Activated T-cell treated with anti-CD3 and anti-CD28 coated beads, Interleukin-2, amount 50 U/mL, for 48 hours (primary cell): ENCODE measurements at places on chromosomes 16 and 17.

- DNase-seq, result no peak
These were observed 73.5 kb downstream of the FOXL1 start for GRCh38 chr16:86651823-86652222.

GRCh38 chr17:66963521-66963908 is 992 bp upstream of the CACNG4 start:
- no peak for DNase-seq

GRCh38 chr17:1498233-1498632 is 5.7 kb upstream of the MYO1C start:
- no peak for DNase-seq

GRCh38 chr16:57893217-57893558 is 77.7 kb downstream of the CNGB1 start:
- DNase-seq, result no peak

GRCh38 chr16:83952940-83953795 is at the start of gene OSGIN1:
Gene OSGIN1, plus strand, starts transcription at chr16:83953240. Its CDS starts 4,432 bp downstream, at chr16:83957672.
- DNase-seq, result peak; percentile 87

DNA sequence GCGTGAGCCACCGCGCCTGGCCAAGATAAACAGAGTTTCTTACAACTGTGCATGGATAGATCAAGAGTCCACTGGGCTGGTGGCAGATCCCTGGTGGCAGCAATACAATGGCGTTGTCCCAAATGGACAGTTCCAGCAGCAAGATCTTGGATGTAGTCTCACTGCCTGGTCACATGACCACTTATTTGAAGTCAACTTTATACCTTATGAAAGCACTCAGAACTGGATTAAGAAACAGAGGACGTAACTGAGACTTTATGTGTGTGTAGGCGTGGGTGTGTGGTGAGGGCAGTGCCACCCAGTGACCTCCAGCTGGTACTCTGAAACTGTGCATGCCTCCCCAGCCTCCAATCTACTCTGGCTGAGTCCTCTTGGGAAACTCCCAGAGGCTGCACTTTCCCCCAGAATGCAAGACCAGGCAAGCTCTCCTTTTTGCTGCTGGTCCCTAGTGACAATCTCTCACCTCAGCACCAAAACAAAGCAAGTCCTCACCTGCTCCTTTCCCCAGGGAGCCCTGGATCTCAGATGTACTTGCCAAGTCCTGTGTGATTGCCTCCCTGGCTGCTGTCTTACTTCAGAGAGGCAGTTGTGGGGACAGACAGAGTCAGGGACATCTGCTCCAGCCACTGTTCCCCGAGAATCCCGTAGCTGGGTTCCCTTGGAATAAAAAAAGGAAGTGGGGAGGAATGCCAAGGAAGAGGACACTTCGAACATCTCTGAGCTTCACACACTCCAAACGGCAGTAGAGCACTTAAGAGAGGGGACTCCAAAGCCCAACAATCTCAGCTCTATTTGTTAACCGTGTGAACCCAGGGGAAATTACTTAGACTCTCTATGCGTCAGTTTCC is 11.7 kb upstream of the ST6GALNAC2 start:
- no peak for DNase-seq

DNA sequence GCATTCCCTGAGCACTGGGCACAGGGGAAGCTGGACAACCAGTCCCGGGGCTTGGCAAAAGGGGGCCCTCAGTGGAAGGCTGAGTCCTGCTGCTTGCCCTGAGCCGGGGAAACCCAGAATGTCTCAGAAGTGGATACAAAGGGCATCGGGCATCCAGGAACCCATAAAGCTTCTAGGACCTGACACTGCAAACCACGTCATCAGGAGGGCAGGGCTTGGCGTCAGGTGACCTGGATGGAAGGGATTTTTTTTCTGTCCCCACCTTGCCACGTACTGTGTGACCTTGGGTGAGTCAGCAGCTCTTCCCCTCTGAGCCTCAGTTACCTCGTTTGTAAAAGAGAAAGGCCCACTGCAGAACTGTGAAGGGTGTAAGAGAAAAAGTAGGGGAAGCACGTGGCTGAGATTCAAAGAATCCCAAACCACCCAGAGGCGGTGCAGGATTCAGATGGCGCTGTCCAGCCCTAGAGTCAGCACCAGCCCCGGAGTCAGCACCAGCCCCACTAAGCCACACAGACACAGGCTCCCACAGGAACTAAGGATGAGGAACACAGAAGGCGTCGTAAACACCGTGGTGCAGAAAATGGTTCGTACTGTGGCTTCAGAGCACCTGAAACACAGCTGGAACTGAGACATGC is 53.7 kb downstream of the C16orf95 start:
- no peak for DNase-seq

- DNase-seq, result peak; percentile 63
These were observed 2.9 kb downstream of the SMPD3 start for GRCh38 chr16:68445458-68445857.

DNA sequence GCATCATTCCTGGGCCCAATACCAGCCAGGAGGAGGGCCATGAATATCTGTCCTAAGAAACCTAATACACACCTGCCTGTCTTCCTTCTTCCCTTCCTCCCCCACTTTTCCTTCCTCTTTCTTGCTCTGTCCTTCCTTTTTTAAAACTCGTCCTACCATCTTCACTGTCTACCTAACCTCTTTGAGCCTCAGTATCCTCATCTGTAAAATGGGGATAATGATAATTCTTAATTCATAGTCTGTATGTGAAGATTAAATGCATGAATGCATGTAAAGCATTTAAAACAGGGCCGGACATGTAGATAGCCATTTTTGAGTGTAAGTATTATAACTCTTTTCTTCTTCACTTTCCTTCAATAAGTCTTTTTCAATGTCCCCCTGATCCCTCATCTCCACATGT is 560 bp downstream of the CRYBA1 start:
- no peak for DNase-seq

- DNase-seq, result peak; percentile 60
These were observed 1.2 kb downstream of the USP7 start for GRCh38 chr16:8962393-8963009.

GRCh38 chr17:82253179-82253544 is 20.3 kb downstream of the CSNK1D start:
- no peak for DNase-seq

DNA sequence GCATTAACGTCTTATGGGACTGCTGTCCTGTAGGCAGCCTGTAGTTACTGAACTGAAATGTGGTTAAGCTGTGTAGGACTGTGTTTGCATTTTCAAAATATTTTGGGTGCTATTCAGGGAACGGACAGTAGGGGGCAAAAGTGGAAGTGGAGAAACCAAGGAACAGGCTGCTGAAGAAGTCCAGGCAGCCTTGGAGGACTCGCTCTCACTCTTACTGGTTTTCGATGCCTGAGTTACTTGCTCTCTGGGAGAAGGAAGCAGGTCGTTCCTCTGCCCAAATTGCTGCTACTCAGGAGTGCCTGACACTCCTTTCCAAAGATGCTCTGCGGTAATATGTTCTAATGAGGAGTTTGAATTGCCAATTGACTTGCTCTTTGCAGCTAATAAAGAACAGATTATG is 64.5 kb upstream of the RBFOX1 start:
- DNase-seq, result no peak

DNA sequence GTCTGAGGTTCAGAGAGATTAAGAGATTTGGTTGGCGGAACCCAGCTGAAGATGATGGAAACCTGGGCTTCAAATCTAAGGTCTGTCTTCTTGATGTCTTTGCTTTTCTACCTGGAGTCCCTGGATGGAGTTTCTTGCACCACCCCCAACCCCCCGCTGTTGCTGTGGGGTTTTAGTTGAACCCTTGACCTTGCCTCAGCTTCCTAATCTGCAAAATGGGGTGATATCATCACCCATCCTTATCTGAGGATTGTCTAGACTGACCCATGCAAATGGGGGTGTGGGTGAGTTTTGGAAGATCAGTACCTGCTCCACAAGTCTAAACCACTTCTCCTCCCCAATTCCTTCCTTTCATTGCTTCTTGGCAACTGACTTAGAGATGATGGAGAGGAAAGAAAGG is 9.0 kb upstream of the CMIP start:
- no peak for DNase-seq

GRCh38 chr17:44848961-44849489 is 1.3 kb downstream of the HIGD1B start:
- DNase-seq, result no peak

GRCh38 chr16:53031323-53031942 is 21.3 kb downstream of the CHD9NB start:
- no peak for DNase-seq

DNA sequence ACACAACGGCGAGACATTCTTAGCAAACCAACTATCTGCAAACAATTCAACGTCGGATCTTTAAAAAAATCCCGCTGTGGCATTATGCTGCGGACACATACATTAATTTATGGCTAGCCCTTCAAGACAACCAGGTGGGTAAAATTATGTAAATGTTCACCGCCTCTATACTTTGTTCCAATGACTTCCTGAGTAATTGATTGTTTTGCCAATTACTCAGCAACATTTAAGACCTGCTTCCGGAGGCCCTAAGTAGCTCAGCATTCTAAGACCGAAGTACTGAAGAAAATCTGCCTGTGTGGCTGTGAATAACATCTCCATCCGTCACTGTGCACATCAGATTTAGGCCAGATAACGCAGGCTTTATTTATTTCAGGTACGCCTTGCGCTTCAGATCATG is 23.3 kb downstream of the QPRT start:
- no peak for DNase-seq

DNA sequence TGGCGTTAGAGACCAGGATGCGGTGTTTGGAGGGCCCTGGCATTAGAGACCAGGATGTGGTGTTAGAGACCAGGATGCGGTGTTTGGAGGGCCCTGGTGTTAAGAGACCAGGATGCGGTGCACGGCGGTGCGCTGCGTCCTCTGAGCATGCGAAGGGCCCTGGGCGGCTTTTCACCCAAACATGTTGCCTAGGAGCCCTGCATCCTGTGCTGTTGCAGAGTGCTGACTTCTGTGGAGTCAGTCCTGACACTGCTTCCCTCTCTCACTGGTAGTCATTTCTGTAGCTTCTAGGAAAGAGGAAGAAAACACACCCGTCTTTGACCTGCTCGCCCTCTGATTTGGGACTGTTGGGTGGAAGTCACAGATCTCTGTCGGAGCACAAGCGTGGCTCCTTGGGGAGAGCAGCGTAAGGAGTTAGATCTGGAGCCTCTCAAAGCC is 141.2 kb downstream of the LAT start:
- DNase-seq, result peak; percentile 35

DNA sequence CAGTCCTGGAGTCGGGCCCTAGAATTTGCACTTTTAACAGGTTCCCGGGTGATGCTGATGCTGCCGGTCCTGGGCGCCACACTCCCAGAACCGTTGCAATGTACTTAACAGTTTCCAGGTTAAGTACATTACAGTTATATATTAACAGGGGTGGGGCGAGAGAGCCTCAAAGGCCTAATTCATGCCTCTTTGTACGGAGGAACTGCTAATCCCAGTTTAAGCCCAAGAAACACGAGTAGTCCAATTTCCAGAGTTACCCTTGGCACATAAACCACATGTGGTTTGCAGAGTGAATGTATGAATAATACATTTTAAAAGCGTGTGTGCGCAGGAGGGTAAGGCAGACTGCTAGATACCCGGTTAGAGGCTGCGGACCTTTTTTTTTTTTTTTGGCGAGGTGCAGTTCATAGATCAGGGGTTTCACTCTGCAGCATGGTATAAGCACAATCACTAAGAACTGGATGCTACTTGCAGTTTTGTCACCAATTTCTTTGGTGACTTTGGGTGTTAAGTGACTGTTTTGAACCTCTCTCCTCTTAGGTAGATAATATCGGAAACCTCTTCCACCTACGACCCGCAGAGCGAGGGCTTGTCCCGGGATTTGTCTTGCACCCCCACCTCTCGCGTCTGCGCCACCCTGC is 713 bp downstream of the COX11 start:
- peak; percentile 37 for DNase-seq

GRCh38 chr16:17098685-17099084 is 372.1 kb downstream of the XYLT1 start:
- DNase-seq, result no peak

- no peak for DNase-seq
These were observed 1.8 kb upstream of the TEX2 start for GRCh38 chr17:64264891-64265290.

- DNase-seq, result peak; percentile 45
These were observed 873 bp upstream of the RPS2 start for GRCh38 chr16:1965396-1966001.

GRCh38 chr17:72778169-72779151 is 314.0 kb downstream of the SLC39A11 start:
- no peak for DNase-seq

DNA sequence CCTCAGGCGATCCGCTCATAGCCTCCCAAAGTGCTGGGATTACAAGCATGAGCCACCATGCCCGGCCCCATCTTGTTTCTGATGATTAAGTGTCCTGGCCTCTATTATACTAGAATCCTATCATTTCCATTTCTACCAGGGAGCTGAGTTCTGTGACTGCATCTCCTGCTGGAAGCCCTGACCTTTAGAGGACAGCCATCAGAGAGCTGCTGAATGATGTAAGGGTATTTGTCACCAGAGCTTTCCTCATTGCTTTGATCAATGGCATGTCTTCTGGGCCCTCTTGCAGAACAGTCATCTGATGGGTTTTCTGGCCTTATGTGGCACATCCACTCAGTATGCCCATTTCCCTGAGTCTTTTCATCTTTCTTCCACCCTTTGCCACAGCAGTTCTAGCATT is 39.9 kb downstream of the PSMD12 start:
- DNase-seq, result no peak

GRCh38 chr17:38925263-38925995 is at the start of gene LASP1NB:
Gene LASP1NB, plus strand, starts transcription at chr17:38925614.
- DNase-seq, result peak; percentile 57

- no peak for DNase-seq
These were observed 64.9 kb downstream of the SPACA3 start for GRCh38 chr17:33056399-33057146.

DNA sequence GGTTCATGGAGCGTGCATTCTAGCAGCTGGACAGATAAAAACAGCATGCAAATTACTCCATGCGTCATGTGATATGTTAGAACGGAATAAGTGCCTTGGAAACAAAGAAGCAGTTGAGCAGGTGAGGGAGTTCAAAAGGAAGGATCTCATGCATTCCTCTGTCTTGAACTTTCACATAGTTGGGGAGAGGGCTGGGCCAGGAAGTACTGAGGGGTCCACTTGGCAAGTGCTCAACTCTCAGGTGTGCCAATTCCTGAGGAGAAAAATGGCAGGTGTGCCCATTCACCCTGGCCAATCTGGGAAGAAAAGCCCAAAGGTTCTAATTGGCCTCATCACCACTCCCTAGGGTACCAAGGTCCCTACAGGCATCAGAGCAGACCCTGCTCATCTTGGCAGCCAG is 67.7 kb downstream of the CES1 start:
- DNase-seq, result no peak

- peak; percentile 24 for DNase-seq
These were observed 78.3 kb downstream of the RPA1 start for GRCh38 chr17:1907909-1908698.

GRCh38 chr17:36184023-36184765 is 7.8 kb upstream of the TBC1D3B start:
- no peak for DNase-seq

GRCh38 chr16:66299349-66299748 is 67.1 kb upstream of the CDH5 start:
- DNase-seq, result peak; percentile 3

GRCh38 chr17:21689604-21690003 is 2.7 kb upstream of the KCNJ18 start:
- DNase-seq, result no peak

GRCh38 chr17:71963351-71963750 is 157.5 kb upstream of the SOX9 start:
- no peak for DNase-seq

- DNase-seq, result no peak
These were observed 18.2 kb downstream of the METTL9 start for GRCh38 chr16:21617607-21618006.

GRCh38 chr16:54442864-54443263 is 156.3 kb upstream of the IRX3 start:
- DNase-seq, result no peak
